ENCODE measurements at places on chromosomes 16 and 17. TPM values are rescaled to one million over a fixed set of nuclear protein-coding genes. Genes with fewer than 3 reads are reported as not detected.

KRTAP4-7 gene
- total RNA-seq = not detected

GRCh38 chr17:69921046-69921445, 154.0 kb upstream of the KCNJ16 start:
- H3K4me3 ChIP-seq = no peak overlapping the region
- DNase-seq = no peak
- H3K36me3 ChIP-seq = no peaks in the 10 kb centered on the region
- H3K27me3 ChIP-seq = no peaks in the 10 kb centered on the region
- no peaks in the 10 kb centered on the region for H3K4me1 ChIP-seq

DNA sequence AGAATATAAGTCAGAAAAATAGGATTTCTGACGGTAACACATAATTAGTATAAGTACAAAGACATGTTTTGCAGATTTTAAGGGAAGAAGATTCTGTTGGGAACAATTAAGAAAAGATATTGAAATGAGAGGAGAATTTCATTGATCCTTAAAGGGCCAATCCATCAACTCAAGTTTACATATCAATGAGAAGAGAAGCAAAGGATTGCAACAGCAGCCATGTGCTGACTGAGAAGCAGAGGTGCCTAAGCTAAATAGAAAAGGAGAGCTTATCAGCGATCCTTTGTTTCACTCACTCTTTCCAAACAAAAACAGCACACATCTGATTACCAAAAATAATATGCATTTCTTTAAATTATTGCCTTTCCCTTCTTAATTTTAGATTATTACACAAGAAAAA, 94.6 kb downstream of the ITFG1 start:
- no peak overlapping the region for H3K27ac ChIP-seq
- no peaks in the 10 kb centered on the region for H3K4me1 ChIP-seq
- no peaks in the 10 kb centered on the region for H3K27me3 ChIP-seq
- no peaks in the 10 kb centered on the region for H3K36me3 ChIP-seq
- H3K4me3 ChIP-seq = no peak overlapping the region
- no peak for DNase-seq

GRCh38 chr16:29645694-29646187, 17.3 kb upstream of the SPN start:
- peak; percentile 46 for DNase-seq
- no peaks in the 10 kb centered on the region for H3K4me1 ChIP-seq
- H3K4me3 ChIP-seq = no peak overlapping the region
- no peak overlapping the region for H3K27ac ChIP-seq
- H3K27me3 ChIP-seq = no peaks in the 10 kb centered on the region

GRCh38 chr16:17026600-17027242, 444.0 kb downstream of the XYLT1 start:
- H3K27me3 ChIP-seq = no peaks in the 10 kb centered on the region
- no peaks in the 10 kb centered on the region for H3K36me3 ChIP-seq
- no peak for DNase-seq
- H3K4me3 ChIP-seq = no peak overlapping the region
- H3K27ac ChIP-seq = peak overlapping the region; percentile 84

CHST4 gene
- total RNA-seq = 0.24 TPM

DNA sequence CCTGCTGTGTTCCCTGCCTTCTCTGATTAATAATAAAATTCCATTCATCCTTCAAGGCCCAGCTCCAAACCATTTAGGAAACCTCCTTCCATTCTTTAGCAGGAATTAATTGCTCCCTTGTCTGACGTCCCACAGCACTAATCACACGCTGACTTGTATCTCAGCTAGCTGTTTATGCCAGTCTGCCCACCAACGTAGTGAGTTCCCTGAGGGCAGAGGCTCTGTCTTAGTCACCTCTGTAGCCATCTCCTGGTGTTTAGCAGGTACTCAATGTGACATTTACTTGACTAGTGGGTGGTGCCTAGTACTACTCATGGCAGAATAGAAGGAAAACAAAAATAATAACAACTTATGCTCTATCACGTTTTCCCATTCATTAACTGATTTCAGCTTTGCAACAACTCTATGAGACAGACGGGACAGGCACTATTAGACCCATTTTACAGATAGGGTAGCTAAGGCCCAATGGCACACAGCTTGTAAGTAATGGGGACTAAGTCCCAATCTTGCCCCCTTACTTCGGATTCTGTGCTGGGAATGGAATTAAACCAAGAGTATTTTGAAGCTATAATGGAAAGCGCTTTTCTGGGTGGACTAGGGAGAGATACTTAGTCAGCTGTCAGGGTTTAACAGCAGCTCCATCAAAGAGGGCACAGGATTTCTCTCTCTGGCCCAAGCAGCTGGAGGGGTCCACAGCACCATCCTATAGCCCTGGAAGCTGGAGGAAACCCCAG, 931 bp upstream of the WIPF2 start:
- no peak overlapping the region for H3K27ac ChIP-seq
- H3K4me1 ChIP-seq = peaks cover 13% of the 10 kb centered on the region
- H3K4me3 ChIP-seq = peak overlapping the region; percentile 94

MYH3 gene
- total RNA-seq = 13.5 TPM

GRCh38 chr16:89536886-89537548, 23.5 kb upstream of the RPL13 start:
- H3K27ac ChIP-seq = no peak overlapping the region
- no peak for DNase-seq
- peaks cover 60% of the 10 kb centered on the region for H3K36me3 ChIP-seq
- H3K4me1 ChIP-seq = peaks cover 26% of the 10 kb centered on the region
- no peak overlapping the region for H3K4me3 ChIP-seq

- no peaks in the 10 kb centered on the region for H3K4me1 ChIP-seq
- no peak overlapping the region for H3K4me3 ChIP-seq
- no peaks in the 10 kb centered on the region for H3K27me3 ChIP-seq
- no peak for DNase-seq
Measured at GRCh38 chr16:83947642-83948234, 5.3 kb upstream of the OSGIN1 start.

PLEKHH3 gene
- 8.2 TPM for total RNA-seq

DNA sequence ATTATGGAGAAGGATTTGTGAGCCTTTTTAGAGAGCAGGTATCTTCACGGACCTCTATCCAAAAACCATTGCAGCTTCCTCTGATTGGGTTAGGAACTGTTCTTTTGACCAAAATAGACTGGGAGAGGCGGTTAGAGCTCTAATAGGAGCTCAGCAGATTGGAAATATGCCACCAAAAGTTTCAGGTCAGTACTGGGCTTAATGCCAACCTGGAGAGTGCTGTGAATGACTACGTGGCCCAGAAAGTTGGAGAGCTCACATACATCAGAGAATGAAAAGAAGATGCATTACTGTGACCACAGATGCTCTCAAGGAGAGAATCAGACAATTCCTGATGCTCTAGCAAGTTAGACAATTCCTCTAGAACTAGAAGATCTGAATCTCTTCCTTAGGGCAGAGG, 86.5 kb downstream of the ABCA8 start:
- H3K4me3 ChIP-seq = no peak overlapping the region
- H3K27me3 ChIP-seq = no peaks in the 10 kb centered on the region
- H3K4me1 ChIP-seq = no peaks in the 10 kb centered on the region
- no peak overlapping the region for H3K27ac ChIP-seq
